Occipital lobe (tissue), 3 donors: ENCODE measurements at places on chromosomes 7 and 10. TPM values are rescaled to one million over a fixed set of nuclear protein-coding genes. Genes with fewer than 3 reads are reported as not detected.

PDIA4 gene
- total RNA-seq: 69.6 TPM

RET gene
- total RNA-seq: 0.94 TPM

GHRHR gene
- not detected for total RNA-seq

RASA4B gene
- total RNA-seq: 12.8 TPM

UNCX gene
- not detected for total RNA-seq
